A549 treated with Hydrocortisone at 1 μM for 4 hours (cell line): ENCODE measurements at places on chromosomes 2 and 18. TPM values are rescaled to one million over a fixed set of nuclear protein-coding genes. Genes with fewer than 3 reads are reported as not detected.

The GPR45 gene
- total RNA-seq, result not detected in 5 replicates

The FTCDNL1 gene
- 2.5 to 3.8 TPM (median 3.1 TPM) in 5 replicates for total RNA-seq

The DNAJC10 gene
- total RNA-seq, result 57.5 to 77.5 TPM (median 66.7 TPM) in 5 replicates

The ZBTB7C gene
- 0.18 to 0.36 TPM (median 0.26 TPM) in 5 replicates for total RNA-seq

The EFEMP1 gene
- total RNA-seq, result 29.6 to 56.4 TPM (median 41.3 TPM) in 5 replicates

The IFIH1 gene
- 0.83 to 1.3 TPM (median 1.2 TPM) in 5 replicates for total RNA-seq

The GLI2 gene
- total RNA-seq, result 17.3 to 24.6 TPM (median 22.1 TPM) in 5 replicates

The CBLN2 gene
- 0.07 to 0.25 TPM (median 0.18 TPM) in 5 replicates for total RNA-seq

The SERPINB11 gene
- 0.07 TPM in 1 of 5 replicates, not detected in the others for total RNA-seq
